ENCODE measurements at places on chromosomes 16 and 17. TPM values are rescaled to one million over a fixed set of nuclear protein-coding genes. Genes with fewer than 3 reads are reported as not detected.

GRCh38 chr16:81497690-81498089 is 53.1 kb downstream of the CMIP start:
- DNase-seq: no peak

DNA sequence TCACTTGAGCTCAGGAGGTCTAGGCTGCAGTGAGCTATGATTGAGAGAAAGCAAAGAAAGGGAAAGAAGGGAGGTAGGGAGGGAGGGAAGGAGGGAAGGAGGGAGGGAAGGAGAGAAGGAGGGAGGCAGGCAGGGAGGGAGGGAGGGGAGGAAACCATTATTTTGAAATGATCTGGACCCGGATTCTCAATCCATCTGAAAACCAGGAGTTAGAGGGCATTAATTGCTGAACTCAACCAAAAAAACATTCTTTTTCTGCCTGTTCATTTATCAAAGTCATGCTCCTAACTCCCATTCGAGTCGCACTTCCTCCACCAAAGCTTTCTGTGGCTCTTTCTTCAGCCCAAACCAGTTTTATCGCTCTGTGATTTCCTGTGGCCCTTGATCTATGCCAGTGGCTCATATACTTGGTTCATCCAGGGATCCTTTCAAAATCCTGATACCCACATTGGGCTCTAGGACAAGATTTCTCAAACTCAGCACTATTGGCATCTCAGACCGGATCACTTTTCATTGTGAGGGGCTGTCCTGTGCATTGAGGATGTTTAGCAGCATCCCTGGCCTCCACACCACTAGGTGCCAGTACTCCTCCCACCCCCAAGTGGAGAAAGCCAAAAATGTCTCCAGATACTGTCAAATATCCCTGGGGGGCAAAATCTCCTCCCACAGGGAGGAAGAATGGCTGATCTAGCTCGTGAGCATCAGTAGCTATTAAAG is 38.2 kb downstream of the CMTM4 start:
- no peak for DNase-seq

GRCh38 chr17:49616601-49617131 is 41.0 kb downstream of the NXPH3 start:
- DNase-seq: peak; percentile 80

GRCh38 chr16:67186550-67186950 is 2.8 kb upstream of the MATCAP1 start:
- no peak for DNase-seq

- DNase-seq: peak; percentile 82
Measured at GRCh38 chr16:69848637-69849545, 86.8 kb downstream of the WWP2 start.

DNA sequence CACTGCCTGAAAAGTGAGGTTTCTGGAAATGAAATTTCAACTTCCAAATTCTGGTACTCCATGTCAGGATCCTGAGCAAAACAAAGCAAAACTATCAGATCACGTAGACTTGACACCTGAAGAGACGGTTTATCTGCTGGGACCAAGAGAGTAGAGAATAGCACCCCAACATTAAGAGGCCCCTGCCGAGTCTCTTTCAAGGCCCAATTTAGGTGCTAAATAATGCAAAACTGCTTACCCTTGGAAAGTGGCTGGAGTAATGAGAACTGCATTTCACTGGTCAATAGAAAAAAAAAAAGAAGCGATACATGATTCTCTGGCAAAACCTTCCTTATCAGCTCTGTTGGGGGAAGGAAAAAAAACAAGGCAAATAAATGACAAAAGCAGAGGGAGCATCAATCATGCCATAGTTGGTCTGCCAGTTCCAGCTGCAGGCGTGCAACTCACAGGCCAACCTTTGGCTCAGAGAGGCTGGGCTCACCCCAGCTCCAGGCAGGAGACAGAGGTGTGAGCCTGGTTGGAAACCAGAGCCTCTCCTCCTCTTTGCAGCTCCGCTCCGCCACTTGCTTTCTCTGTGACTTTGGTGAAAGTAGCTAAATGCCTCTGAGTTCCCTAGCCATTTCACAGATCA is 595.2 kb downstream of the TOX3 start:
- DNase-seq: no peak

DNA sequence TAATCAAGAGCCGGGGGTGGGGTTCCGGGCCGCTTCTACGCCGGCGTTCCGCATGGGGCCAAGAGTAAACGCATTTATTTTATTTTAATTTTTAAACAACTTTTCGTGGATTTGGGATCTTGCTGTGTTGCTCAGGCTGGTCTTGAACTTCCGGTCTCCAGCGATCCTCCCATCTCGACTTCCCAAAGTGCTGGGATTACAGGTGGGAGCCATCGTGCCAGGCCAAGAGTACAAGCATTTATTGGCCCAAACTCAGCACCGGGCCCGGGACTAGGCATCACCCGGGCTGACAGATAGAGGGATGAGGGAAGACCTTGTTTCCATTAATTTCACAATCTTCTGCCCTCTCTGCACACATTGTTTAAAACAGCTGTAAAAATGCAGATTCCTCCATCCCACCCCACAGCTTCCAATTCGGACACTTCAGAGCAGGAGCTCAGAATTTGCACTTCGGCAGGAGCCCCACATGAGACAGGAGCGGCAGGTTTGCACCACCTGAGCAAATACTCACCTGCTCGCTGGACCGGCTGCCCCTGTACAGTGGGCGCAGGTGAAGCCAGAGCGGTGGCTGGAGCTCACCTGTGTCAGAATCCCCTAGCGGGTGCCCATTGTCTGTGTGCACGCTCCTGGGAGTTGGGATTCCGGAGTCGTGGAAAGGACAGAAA is 663 bp upstream of the GINS2 start:
- no peak for DNase-seq

GRCh38 chr17:73800893-73801292 is 156.6 kb upstream of the SDK2 start:
- DNase-seq: no peak

- DNase-seq: peak; percentile 38
Measured at GRCh38 chr17:59311051-59311468, 20.4 kb upstream of the YPEL2 start.

DNA sequence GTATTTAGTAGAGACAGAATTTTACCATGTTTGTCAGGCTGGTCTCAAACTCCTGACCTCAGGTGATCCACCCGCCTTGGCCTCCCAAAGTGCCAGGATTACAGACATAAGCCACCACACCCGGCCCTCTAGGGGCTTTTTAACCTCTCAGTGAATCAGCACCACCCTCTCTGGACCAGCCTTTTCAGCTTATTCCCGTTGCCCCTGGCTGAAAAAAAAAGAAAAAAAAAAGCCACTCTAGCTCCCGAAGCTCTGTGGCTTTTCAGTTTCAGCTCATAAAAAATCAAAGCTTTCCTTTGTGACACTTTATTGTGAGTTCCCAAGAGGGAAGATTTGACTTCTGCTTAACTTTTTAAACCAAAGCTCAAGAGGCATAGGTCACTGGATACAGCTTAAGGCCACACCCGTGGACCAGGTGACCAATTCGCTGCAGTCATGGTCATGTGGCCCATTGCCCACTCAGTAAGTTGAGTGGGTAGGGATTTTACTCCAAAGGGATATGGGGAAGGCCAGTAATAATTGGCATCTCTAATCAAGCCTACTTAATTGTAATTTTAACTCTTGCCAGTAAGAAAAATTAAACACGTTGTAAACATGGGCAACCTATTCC is 46.6 kb upstream of the MED13 start:
- DNase-seq: no peak

- peak; percentile 68 for DNase-seq
Measured at GRCh38 chr17:57085448-57086068, 512 bp downstream of the AKAP1 start.

The TPSG1 gene
- total RNA-seq: not detected

The SLC16A13 gene
- 0.51 TPM for total RNA-seq

The PDILT gene
- not detected for total RNA-seq

The SCGB1C2 gene
- total RNA-seq: not detected

The PLK1 gene
- total RNA-seq: 4.4 TPM
